ENCODE measurements at places on chromosomes 7 and 10.

- no peak for DNase-seq
Observed at GRCh38 chr7:70730451-70731110, 401.4 kb upstream of the GALNT17 start.

GRCh38 chr7:95804052-95804451 is 31.7 kb downstream of the DYNC1I1 start:
- DNase-seq: no peak

DNA sequence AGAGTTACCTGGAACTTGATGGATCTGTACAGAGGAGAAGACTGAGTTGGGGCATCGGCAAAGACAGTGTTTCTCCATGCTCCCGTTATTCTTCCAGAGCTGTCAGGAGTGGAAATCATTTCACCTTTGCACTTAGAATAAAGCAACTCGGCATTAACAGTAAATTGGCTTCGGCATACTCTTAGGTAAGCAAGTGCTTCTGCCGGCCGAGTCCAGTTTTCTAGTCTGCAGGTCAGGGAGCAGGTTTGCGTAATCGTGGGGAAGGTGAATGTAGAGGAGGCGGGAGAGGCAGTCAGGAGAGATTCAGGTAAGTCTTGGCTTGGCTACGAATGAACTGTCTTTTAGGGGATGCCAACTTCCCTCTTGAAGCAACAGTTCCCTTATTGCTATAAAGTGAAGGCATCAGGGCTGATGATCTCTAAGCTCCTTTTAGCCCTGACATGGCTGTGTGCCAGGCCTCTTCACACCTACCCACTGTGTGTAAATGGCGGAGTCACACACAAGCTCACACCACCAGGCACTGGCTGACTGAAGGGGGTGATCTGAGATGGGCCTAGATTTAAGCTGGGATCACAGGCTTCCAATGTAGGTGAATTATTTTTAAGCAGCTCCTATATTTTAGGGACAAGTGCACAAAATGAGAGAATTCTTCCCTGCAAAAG is 127.1 kb downstream of the GATA3 start:
- no peak for DNase-seq

GRCh38 chr10:75013007-75013406 is 98.4 kb upstream of the SAMD8 start:
- DNase-seq: no peak

DNA sequence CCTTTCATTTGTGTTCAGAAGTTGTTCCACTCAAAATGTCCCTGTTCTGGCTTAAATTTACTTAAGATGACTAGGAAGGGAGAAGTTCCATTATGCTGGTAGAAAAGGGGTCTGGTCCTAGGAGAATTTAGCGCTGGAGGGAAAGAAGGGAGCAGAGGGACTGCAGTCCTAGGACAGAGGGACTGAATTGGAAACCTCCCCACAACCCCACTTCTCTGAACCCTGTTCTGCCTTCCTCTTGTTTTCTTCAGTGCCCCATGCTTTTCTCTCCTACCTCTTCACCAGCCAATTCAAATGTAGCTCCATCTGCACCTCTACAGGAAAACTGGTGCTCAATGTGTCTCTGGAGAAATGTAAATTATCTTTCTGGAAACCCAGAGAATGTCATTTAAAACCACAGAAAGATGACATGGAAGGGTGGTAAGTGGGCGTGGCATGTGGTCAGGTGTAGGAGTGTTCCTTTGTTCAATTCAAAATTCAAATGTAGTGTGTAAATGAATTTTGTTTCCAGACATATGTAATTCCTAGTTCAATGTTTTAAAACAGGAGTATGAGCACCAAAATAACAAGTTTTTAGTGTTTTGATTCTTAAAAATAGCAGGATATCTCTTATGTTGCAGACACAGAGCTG is 24.0 kb upstream of the RHOBTB1 start:
- no peak for DNase-seq

GRCh38 chr10:96073722-96074121 is 30.3 kb downstream of the CCNJ start:
- DNase-seq: no peak

DNA sequence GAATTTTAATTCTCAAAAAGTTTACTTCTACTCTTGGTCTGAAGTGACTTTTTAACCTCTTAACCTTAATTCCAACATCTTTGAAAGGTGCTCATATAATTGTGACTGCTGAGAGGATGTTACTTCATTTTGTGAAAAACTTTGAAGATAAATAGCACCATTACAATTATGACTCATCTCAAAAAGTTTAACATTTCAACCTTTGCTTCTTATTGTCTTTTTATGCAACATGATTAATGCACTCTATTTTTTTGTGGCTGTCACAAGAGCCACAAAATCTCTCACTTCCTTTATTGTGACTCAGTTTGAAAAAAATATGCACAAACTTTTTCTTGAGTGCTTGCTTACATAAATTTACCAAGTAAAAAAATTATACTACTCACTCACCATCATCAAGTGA is 383.1 kb downstream of the LRRTM3 start:
- DNase-seq: no peak

DNA sequence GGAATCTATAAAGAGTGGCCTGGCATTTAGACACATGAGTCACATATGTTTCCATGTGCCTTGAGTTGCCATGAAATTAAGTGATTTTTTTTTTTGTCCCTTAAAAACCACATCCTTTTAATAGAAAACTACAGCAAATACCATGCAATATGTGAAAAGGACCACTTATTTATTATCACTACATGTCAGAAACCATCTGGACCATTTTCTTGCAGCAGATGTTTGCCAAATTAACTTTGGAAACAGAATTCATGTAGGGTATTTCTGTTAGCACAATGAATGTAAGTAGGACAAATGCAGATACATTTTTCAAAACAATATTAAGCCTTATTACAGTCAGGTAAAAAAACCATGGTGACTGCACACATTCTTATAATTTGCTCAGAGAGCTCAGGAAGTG is 230.6 kb downstream of the REEP3 start:
- DNase-seq: no peak

DNA sequence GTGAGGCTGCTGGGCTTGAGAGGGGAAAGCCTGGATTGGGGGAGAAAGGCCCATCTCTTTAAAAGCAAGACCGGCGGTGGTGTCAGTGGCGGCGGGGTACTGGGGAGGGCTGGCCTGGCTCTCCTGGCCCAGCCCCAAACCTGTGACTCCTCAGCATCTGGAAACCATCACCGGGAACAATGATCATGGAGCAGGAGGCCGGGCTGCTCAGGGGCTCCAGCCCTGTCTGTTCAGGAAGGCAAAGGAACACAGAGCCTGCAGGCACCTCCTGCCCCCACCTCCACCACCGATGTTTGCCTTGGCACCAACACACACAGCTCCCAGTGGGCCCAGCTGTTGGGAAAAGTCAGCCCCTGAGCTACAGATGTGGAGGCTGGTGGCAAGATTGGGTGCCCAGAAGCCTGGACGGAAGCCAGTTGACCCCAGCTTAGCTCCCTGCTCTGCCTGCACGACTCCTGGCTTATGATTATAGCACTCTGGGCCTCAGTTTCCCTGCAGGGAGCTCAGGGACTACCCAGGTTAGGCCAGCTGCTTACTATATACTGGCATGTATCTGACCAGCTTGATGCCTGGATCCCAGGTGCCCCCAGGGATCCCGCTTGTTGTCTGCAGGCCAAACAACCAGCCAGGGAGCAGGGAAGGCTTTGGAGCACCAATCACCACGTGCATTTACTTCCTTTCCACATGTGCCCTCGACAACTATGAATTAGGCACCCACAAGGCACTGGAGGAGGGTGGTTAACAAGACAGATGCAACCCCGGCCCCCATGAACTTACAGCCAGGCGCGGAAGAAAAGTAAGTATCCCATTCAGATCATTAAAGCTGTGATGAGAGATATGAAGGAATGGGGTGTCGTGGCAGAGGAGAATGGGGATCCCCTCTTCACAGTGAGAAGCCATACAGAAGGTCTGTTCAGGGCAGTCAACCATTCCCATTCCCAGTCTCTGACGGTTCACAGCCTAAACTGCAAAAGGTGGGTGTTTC is 37.3 kb downstream of the ZCCHC24 start:
- DNase-seq: no peak

DNA sequence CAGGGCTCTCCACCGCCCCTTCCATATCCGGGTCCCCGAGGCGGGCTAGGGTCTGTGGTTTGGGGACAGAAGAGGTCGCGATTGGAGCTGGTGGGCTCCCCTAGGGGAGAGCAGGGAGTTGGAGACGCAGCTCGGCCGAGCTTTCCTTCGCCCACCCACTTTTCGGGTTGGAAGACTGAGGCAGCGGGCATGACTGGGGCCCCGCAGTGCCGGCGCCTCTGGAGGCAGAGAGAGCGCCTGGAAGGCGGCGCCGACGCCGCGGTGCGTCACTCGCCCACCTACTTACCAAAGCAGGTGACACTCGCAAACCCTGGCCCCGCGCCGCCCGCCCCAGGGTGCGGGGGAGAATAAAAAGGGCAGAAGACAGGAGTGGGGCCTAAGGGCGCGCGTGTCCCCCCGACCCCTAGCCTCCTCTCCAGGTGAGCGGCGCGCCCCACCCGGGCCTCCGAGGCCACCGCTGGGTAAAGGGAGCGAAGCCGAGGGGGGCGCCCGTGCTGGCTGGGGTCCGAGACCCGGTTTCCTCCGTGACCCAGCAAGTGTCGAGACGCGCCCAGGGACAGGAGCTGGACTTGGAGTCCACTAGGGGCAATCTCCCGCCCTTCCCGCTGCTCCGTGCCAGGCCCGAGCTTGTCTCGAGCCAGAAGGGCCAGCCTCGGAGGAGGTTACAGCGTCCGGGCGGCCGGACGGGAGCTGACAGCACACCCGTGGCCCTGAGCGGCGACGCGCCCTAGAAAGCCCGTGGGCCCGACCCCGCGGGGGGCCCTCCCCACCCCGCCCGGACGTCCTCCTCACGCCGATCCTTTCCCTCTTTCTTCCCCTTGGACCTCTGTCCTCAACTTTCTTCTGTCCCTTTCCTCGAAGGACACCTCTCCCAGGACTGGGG is 34.4 kb upstream of the GRID1 start:
- peak; percentile 61 for DNase-seq

DNA sequence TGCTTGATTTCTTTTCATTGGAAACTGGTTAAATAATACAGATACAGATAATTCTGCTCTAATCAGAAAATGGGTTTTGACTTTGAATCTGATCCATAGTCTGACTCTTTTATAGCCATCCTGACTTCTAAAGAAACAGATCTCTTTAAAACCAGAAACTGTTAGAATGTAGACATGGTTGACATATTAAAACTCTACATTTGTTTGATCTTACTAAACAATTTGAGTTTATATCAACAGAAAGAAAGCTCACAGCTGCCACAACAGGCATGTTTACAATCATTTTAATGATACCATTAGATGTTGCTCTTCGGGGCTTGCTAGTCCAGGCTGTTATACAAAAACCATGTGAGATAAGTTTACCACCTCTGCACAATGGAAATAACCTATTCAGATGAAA is 193.0 kb upstream of the SEMA3A start:
- no peak for DNase-seq

DNA sequence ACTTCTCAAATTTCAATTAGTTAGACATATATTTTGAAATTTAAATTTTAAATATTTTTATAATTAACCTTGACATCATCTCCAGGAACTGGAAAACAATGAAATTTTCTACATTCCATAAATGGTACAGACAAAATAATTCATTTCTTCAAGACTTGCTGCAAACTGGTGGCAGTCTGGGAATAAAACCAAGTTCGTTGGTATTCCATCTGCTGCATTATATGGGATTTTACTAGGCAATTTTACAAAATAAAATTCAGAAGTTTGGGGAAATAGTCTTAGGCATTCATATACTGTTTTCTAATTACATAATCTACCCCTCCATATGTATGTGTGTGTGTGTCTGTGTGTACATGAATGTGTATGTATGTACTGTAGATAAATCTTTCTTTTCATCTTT is 984.6 kb upstream of the KCND2 start:
- DNase-seq: no peak

- no peak for DNase-seq
Observed at GRCh38 chr7:91240376-91240941, 23.8 kb upstream of the FZD1 start.

GRCh38 chr7:99109108-99110051 is 34.5 kb downstream of the SMURF1 start:
- no peak for DNase-seq

- DNase-seq: no peak
Observed at GRCh38 chr10:90709727-90710126, 148.1 kb downstream of the HTR7 start.

GRCh38 chr7:18354108-18355085 is 141.2 kb upstream of the HDAC9 start:
- no peak for DNase-seq

GRCh38 chr10:120689777-120690529 is 161.2 kb upstream of the WDR11 start:
- no peak for DNase-seq

DNA sequence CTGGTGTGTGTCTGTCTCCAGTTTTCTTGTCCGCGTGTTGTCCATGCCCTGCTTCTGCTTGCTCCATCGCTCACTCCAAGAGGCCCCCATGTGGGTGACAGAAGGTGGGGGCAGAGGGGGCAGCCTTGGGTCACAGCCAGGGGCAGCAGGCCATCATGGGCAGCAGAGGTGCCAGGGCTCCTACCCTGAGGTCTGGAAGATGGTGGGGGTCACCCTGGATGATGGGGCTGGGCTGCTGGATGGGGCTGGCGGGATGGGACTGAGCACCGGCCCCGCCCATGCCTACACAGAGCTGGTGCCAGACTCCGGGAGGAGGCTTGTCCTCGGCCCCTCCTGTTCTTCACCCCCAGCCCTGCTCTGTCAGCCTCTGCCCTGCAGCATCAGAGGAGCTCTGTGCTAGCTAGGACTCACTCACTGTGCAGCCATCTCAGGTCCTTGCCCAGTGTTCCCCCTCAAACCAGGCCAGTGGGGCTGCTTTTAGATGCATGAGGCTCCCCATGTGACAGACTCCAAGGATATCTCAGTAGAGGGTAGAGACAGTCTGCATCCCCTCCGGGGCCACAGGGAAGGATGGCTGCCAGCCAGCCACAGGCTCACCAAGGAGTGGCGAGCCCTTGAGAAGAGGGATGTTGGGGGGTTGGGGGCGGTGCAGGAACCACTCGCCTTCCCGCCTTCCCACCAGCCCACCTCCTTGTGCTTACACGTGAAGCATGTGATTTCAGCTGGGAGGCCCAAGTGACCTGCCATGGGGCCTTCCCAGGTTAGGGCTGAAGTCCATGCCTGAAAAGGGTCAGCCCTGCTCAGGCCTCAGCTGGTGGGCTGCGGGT is 35.5 kb upstream of the PPIF start:
- DNase-seq: no peak

- DNase-seq: no peak
Observed at GRCh38 chr10:9850415-9850814, 1167.3 kb upstream of the CELF2 start.

- no peak for DNase-seq
Observed at GRCh38 chr7:6398943-6399342, 48.8 kb downstream of the DAGLB start.

- no peak for DNase-seq
Observed at GRCh38 chr7:70771451-70771850, 360.5 kb upstream of the GALNT17 start.

DNA sequence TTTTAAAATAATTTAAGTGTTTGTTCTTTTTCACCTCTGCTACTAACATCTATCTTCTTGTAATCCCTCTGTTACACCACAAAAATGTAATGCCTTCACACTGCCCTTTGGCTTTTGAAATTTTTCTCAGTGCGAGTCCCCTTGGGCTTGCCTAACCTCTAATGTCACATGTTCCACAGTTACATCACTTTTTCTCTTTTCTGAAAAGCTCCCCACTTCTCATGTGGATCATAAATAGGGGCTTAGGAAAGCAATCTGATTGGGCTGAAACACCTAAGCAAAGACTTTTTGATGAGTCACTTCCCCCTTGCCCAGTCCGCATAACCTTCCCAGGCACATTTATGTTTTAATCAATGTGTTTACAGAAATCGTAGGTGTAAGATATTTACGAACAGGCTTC is 288.2 kb downstream of the IPMK start:
- no peak for DNase-seq

GRCh38 chr10:102593804-102594079 is 50.5 kb upstream of the TRIM8 start:
- no peak for DNase-seq

- no peak for DNase-seq
Observed at GRCh38 chr10:122310311-122311050, 39.4 kb downstream of the BTBD16 start.

Data from effector memory CD8-positive, alpha-beta T cell (primary cell).